ENCODE measurements at places on chromosomes 16 and 17.
A peak's percentile ranks its signal among the peaks of the same experiment; 100 is the strongest.

DNA sequence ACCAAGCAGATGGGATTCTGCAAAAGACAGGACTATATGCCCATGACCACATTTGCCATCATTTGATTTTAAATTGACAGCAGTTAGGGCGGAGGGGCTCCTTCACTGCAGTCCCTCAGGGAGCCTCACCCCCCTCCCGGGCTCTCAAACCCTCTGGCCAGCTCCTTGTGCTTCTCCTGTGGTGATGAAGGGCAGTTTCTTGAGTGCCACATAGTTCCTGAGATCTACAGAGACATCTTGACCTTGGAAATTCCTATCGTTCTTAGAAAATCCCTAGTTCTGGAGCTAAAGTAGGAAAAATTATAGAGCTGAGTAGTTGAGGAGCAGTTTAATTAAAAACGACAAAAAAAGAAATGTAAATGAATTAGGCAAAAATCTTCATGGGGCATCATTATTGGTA lies 231.5 kb downstream of the CCDC182 start:
- no peak for DNase-seq

DNA sequence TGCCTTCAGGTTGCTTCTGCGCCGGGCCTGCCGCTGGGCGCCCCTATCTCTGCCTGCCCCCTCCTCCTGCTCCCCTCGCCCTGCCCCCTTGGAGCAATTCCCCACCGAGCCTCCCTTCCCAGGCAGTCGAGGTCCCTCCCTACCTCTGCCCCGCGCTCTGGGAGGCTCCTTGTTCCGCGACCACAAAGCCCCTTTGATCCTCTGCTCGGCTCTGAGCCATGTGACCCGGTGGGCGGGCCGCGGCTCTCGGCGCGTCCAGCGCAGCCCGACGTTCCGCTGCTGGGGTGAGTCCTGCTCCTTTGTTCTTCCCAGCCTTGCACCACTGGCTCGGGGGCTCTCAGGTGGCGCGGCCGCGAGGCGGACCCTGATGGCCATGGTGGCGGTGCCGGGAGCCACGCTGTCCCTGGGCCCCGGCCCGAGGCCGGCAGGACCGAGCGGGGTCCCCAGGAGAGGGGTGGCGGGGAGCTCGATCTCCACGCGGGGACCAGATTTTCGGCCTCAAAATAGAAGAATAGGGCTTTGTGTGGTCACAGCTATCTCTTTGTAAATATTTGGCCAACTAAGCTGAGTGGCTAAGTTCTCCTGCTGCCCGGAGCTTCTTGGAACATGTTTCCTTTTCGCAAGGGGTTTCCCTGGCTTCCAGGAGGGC lies 310.6 kb downstream of the SEC14L1 start:
- peak; percentile 87 for DNase-seq

GRCh38 chr17:81535480-81536298 lies 7.5 kb downstream of the FSCN2 start:
- DNase-seq: no peak

DNA sequence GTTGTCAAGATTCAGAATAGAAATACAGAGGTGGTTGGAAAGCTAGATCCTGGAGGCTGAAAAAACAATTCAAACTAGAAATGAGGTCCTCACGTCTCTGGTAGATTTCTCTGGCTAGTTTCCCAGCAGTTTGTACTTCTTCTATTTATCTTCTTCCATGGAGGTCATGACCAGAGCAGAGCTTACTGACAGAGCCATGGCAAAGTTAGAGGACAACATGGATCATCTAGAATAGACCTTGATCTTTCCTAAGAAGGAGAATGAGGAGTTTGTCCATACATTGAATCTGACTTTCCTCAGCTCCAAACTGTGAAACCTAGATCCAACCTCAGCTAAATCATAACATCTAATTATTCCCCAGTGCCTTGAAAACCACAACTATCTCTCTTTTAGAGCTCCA lies 900.8 kb upstream of the GOT2 start:
- no peak for DNase-seq

DNA sequence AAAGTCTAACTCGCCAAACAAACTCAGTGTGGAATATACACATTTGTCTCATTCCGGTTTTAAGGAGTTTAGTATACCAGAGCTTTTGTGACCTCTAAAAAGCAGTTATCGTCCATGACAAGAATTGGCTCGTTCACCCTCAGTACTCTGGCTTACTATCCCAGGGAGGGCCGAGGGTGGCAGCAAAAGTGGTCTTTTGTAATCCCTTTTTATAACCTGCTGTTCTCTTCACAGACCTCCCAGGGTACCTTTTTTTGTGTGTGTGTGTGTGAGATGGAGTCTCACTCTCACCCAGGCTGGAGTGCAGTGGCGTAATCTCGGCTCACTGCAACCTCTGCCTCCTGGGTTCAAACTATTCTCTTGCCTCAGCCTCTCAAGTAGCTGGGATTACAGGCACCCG lies 8.9 kb downstream of the NMT1 start:
- DNase-seq: no peak

DNA sequence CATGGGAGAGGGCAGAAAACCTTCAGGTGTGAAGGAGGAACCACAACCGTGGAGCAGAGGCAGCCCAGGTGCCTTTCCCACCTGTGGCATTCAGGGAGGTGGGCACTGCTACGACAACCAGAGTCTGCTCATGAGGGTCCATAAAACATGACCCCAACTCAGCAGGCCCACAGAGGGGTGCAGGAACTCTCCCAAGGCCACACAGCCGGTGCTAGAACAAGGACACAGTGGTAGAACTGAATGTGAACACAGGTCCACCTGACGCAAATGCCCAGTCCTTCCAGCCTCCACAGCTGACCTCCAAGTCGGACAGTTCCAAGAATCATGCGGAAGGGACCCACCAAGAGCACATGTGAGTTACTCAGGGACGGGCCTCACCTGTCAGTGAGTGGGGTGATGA lies 76.4 kb downstream of the DNAH17 start:
- no peak for DNase-seq

DNA sequence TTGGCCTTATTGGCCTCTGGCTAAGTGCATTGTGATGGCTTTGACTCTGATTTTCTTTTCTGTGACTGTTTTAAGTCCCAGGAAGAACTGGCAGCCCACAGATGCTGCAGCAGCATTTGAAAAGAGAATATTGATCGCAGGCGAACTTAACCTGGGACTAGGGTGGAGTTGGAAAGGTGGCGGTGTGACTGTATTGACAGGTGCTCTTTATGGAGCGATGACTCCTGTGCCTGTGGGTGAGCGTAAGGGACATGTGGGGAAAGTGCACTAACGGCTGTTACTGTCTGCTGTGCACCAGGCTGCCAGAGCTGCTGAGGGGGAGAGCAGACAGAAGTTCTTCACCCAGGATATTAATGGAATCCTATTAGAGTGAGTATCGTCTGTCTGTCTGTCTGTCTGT lies 21.3 kb downstream of the UBN1 start:
- no peak for DNase-seq

GRCh38 chr17:71396711-71397110 lies 724.1 kb upstream of the SOX9 start:
- no peak for DNase-seq

DNA sequence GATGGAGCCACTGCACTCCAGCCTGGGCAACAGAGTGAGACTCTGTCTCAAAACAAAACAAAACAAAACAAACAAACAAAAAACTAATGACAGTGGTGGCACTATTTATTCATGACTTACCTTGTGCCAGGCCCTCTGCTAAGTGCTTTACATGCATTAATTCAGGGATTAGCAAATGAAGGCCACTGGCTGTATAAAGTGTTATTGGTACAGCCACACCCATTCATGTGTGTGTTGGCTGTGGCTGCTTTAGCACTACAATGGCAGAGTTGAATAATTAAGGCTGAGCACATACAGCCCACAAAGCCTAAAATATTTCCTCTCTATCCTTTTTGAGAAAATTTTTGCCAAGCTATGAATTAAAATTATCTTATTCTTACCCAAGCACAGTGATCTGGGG lies 531.8 kb upstream of the CDH5 start:
- DNase-seq: no peak

GRCh38 chr17:61404913-61405685 lies 5.5 kb downstream of the TBX2 start:
- peak; percentile 34 for DNase-seq

DNA sequence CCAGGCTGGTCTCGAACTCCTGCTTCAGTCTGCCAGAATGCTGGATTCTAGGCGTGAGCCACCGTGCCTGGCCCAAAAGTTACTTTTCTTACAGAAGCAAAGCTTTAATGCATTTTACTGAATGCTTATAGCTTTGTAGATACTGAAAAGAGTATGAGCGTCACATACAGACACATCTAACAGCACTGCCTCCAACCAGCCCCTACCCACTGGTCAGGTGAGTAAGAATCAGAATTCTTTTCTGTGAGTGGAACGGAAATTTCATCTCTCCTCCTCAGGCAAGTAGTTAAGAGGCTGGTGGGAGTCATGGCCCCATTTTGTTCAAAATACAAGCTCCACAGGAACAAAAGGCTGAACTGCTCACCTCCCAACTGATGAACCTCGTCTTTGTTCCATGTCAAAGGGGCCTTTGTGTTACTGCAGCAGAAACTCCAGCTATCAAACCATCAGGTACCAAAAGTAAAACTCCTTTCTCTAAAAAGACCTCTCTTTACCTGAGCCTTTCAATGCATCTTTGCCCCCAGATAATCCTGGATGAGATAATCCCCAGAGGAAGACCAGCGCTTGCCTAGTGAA lies 92.4 kb upstream of the RPH3AL start:
- no peak for DNase-seq

DNA sequence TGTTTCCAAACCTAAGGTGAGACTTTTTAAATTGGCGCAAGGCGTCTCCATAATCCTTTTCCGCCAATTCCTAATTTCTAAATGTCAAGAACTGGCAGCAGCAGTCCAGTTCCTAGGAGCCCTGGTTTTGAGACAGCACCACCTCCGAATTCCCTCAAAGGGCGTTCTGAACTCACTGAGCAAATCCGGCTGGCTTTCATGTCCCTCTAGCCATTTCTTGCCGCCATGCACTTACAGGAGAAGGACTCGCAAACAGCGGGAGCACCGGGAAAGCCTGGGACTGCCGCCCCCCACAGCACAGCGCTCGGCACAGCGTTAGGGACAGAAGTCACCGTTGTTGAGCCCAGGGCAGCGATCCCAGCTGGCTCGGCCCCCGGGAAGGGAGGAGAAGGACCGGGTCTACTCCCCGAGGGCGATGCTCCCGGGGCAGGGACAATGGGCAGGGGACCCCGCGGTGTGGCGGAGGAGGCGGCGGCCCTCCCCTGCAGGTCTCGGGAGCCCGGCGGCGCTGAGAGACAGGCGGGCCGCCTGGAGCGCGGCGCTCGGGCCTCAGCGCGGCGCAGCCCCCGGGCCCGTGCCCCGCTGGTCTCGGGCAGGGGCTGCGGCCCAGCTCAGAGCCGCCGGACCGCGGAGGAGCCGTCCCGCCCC lies 545 bp downstream of the ARHGAP17 start:
- DNase-seq: peak; percentile 67

- no peak for DNase-seq
Measured at GRCh38 chr16:86892509-86892908, 314.2 kb downstream of the FOXL1 start.

DNA sequence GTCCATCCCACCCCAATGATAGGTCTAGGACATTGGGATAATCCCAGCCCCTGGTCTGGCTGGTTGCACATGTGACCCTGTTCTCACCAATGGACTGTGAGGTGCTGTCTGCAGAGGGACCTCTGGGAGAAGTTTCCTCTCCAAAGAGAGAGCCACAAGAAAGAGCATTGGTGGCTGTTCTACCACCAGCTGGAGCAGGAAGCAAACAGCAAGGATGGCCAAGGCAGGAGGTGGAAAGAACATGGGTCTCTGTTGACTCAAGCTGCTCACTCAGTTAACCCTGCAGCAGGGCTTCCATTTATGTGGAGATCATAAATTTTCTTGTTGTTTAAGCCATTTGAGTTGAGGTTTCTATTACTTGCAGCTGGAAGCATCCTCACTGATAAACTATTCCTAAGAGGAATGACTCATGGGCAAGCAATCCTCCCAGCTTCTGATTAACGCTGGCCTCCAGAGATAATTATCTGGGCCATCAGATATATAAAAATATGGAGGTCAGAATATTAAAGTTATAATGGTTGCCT lies 52.6 kb downstream of the CYB5B start:
- no peak for DNase-seq

DNA sequence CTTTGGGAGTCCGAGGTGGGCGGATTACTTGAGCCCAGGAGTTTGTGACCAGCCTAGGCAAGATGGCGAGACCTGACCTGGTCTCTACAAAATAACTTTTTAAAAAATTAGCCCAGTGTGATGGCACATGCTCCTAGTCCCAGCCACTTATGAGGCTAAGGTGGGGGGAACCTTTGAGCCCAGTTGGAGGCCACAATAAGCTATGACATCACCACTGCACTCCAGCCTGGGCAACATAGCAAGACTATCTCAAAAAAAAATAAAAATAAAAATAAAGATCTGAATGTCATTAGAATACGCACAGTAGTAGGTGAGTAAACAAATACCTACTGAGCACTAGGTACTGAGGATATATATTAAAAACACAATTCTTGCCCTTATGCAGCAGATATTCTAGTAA lies 3.1 kb downstream of the SIAH1 start:
- DNase-seq: no peak

- DNase-seq: no peak
Measured at GRCh38 chr17:17535957-17536356, 39.8 kb upstream of the RASD1 start.

- no peak for DNase-seq
Measured at GRCh38 chr16:71367241-71367976, 8.9 kb downstream of the CALB2 start.

DNA sequence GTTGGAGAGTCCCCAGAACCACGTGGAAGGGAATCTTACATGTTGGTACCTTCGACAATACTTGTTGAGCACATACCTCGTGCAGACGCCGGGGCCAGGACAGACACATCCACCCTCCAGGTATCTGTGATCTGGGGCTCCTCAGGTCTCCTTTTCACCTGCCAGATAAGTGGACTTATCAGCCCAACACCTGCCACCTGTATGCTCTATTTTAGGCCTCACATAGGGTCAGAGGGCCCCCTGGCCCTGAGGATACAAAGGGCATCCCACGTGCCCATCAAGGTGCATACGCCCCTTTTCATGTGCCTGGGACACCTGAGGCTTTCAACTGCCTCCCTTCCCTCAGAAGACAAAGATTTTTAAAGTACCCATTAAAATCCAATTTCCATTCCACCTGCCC lies 212.7 kb downstream of the MRTFB start:
- DNase-seq: no peak

DNA sequence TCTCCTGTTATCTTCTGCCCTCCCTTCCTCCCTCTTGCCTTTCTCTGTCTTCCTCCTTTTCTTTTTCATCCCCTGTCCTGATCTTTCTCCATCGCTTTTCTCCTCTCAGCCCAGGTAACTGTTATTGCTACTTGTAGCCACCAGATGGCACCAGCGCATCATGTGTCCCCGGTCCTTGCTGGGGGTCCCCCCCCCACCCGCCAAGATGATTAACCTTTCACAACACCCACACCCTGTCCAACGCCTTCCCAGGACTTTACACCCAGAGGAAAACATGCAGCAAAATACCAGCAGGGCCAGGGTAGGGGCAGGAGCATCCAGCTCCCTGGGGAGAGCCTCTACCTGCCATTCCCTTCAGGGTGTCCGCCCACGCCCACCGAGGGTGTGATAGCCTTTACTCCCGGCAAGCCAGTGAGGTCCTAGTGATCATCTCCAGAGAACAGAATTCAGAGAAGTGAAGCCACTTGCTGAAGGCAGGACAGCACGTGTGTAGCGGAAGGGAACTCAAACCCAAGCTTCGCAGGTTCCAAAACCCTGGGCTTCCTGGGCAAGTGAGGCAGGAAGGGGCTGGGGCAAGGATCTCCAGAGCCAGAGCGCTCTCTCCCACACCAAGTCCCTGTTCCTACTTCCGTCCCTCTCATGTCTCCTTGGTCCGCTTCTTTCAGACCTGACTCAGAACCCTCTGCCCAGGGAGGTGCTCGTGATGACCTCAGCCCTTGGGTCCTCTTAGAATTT lies 13.4 kb upstream of the TAC4 start:
- peak; percentile 65 for DNase-seq
